H1 (cell line): ENCODE measurements at places on chromosomes 12 and 14. TPM values are rescaled to one million over a fixed set of nuclear protein-coding genes. Genes with fewer than 3 reads are reported as not detected.
A peak's percentile ranks its signal among the peaks of the same experiment; 100 is the strongest.

VEZT gene
- total RNA-seq = 51.1 and 56.1 TPM in 2 replicates

CRIP1 gene
- 1.2 and 2.4 TPM in 2 replicates for total RNA-seq

CD69 gene
- not detected in 2 replicates for total RNA-seq

- no peaks in the 10 kb centered on the region for H3K4me1 ChIP-seq
- no peaks in the 10 kb centered on the region for H3K27me3 ChIP-seq
- no peaks in the 10 kb centered on the region for H3K36me3 ChIP-seq
Observed at GRCh38 chr12:684416-684815, 21.2 kb upstream of the NINJ2 start.

DNA sequence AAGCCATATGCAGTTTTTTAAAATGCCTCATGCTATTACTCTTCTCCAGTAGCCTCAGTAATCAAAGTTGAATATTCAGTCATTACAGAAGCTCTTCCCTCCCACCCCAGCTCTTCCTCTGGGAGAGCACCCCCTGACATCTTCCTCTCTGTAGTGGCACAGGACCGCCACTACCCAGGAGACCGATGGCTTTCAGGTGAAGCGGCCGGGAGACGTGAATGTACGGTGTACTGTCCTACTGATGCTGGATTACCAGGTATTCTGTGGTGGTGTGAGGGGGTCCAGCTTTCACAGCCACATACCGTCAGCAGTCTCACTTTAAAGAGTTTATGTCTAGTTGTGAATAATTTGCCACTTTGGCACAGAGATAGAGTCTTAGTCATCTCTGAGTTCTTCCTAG is 4.6 kb downstream of the SMARCD1 start:
- H3K4me1 ChIP-seq = no peaks in the 10 kb centered on the region
- no peaks in the 10 kb centered on the region for H3K27me3 ChIP-seq
- no peak overlapping the region for H3K4me3 ChIP-seq

DNA sequence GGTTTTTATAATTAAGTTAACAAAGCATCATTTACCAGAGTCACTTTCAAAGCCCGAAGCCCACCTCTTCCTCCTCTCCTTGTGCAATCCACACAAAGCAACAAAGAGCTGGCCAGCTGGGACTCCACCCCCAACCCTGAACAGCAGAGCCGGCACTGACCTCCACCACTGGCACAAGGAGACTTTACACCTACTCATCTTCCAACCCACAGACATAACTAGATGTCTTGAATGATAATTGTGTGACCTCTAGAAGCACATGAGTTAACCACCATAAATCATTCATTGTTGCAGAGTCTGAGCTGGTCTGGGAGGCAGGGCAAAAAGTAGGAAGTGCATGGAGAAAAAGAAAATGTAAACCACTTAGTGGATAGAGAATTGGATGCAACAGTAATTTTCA is 72.2 kb downstream of the ST8SIA1 start:
- no peak overlapping the region for H3K27ac ChIP-seq
- DNase-seq = no peak
- no peaks in the 10 kb centered on the region for H3K36me3 ChIP-seq
- no peak overlapping the region for H3K4me3 ChIP-seq
- H3K4me1 ChIP-seq = no peaks in the 10 kb centered on the region

DNA sequence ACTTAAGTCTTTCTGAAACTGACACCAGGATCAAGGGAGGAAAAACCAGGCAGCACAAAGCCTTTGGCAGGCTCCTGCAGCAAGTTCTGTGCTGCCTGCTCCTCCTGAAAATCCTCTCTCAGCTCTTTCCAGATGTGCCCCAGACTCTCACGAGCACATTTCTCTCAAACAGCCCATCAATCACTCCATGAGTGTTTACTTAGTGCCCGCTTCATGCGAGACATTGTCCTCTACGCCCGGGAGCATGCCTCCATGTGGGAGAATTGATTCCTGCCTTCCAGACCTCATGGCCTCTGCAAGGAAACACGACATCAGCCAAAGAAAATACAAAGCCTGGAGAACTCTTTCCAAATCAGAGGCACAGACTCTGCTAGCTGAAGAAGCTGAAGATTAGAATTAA is 46.5 kb upstream of the TSPAN11 start:
- H3K27ac ChIP-seq = no peak overlapping the region
- no peaks in the 10 kb centered on the region for H3K36me3 ChIP-seq
- H3K4me1 ChIP-seq = no peaks in the 10 kb centered on the region
- no peak for DNase-seq

DNA sequence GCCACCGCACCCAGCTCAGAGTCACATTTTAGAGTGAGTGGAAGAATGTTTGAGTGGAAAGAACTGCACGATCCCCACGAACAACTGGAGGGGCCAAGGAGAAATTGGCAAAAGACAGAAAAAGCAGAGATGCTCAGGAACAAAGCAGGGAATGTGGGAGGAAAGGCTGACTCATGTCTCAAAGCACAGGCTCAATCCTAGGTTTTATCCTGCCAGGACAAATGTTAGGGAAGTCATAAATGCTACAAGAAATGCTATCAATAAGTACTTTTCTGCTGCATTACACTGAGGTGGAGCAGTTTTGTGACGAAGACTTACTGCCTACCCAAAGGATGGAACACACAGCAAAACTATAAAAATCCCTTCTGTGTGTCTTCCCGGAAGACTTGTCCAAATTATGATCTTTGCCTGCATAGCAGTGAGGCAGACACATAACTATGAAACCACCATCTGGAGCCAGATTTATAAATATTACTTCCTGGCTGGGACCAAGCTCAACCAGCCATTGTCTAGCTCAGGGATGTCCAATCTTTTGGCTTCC is 26.7 kb downstream of the NIN start:
- no peak for DNase-seq
- H3K27ac ChIP-seq = no peak overlapping the region
- H3K4me1 ChIP-seq = no peaks in the 10 kb centered on the region
- no peaks in the 10 kb centered on the region for H3K36me3 ChIP-seq
- no peak overlapping the region for H3K4me3 ChIP-seq
- no peaks in the 10 kb centered on the region for H3K27me3 ChIP-seq

DNA sequence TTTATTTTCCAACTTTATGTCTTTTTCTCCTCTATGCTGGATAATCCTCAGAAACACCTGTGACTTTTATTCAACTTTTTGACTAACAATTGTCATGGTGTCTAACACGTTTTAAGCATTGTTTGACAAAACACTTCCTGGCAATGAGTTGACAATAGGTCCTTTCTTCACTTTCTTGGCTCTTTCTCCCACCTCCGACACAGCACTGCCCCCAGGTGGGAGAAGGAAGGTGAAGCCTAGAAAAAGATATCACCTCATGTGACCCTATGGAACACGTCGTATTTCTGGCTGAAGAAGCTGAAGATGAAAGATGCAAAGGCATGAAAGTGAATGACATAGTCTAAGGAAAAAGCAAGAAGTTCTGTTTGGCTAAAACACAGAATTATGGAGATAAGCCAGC is 430.0 kb downstream of the ETNK1 start:
- H3K4me1 ChIP-seq = no peaks in the 10 kb centered on the region
- H3K4me3 ChIP-seq = no peak overlapping the region
- H3K27ac ChIP-seq = no peak overlapping the region
- H3K27me3 ChIP-seq = no peaks in the 10 kb centered on the region
- peak; percentile 71 for DNase-seq

GRCh38 chr12:111171345-111171744 is 197.6 kb downstream of the PHETA1 start:
- H3K4me1 ChIP-seq = no peaks in the 10 kb centered on the region
- no peak overlapping the region for H3K27ac ChIP-seq
- no peaks in the 10 kb centered on the region for H3K36me3 ChIP-seq
- H3K4me3 ChIP-seq = no peak overlapping the region

DNA sequence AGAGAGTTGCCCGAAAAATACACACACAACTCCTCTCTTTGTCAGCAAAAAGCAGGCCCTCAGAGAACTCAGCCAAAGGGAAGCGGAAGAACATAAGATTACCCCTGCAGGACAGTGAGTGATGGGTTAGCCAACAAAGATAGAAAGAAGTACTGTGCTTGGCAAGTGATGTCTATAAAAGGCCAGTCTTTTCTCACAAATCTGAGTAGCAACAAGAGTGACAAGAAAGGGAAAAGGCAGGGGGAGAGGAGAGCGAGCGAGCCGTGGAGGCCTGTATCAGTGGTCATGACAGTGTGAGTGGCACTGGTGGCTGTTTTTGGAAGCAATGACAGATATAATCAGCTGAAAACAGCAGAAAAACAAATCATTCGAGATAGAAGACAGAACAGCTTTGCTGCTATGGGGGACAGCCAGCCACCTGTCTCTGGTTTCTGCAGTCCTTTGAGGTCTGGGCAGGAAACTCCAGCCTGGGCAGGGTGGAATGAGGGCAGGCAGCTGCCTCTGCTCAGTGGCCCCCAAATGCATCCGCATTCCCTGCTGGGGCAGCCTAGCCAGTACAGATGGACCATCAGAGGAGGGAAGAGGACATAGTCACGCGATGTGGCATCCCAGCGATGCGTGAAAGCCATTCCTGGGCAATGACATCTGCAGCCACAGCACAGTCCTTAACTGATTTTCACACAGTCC is 74.7 kb downstream of the TRIM9 start:
- H3K4me3 ChIP-seq = no peak overlapping the region
- no peaks in the 10 kb centered on the region for H3K4me1 ChIP-seq
- DNase-seq = no peak
- no peak overlapping the region for H3K27ac ChIP-seq
- H3K27me3 ChIP-seq = no peaks in the 10 kb centered on the region

DNA sequence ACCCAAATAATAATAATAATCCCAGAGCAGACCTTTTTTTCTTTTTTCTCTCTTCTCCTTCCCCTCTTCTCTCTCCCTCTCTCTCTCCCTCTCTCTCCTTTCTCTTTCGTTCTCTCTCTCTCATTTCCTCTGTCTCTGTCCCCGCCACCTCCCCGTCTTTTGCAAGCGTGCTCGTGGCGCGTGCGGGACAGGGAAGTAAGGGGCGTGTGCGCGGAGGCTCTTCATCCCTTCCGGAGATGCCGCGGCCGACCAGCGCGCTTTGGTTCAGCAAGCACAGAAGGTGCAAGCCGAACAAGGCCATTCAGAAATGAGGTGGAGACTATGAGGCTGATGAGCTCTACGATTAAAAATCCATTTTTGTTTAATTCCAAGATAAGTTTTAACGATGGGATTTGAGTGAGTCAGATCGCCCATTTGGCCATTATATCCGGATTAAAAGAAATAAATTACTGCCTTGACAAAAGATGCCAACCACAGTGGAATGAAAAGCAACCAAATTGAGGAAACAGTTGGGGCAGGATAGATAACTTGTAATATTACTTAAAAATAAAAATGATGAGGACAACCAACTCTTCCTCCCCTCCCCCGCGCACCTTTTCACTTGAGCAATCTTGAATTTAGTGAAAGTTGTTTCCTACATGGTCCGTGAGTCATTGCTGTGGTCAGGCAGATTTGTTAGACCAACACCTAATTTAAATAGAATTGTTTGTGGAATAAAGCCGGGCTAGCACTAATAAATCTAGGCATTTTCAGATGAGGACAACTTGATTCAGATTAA is 1.2 kb upstream of the AMIGO2 start:
- H3K27me3 ChIP-seq = peaks cover 19% of the 10 kb centered on the region
- H3K36me3 ChIP-seq = no peaks in the 10 kb centered on the region
- no peak for DNase-seq
- no peak overlapping the region for H3K27ac ChIP-seq

GRCh38 chr14:61284001-61284400 is 2.9 kb upstream of the TMEM30B start:
- no peak for DNase-seq
- no peak overlapping the region for H3K4me3 ChIP-seq
- H3K4me1 ChIP-seq = no peaks in the 10 kb centered on the region; the same call in 1 of the 2 replicates
- H3K36me3 ChIP-seq = no peaks in the 10 kb centered on the region

DNA sequence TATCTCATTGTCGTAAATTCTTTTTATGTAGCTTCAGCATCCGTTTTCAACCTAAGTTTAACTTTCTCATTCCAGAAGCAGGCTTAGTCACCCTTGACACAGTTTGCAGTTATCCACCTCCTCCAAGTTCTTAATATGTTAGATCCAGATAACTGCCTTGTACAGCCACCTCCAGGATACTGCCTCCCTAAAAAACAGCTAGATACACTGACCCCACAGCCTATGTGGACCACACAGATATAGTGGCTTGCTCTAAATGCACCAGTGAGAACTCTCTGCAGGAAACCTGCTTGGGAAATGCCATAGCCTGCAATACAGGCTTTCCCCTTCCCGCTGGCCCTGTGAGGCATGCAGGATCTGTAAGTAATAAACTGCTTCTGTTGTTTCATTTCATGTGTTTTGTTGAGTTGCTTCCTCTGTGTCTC is 11.1 kb upstream of the RTL1 start:
- no peaks in the 10 kb centered on the region for H3K36me3 ChIP-seq
- no peaks in the 10 kb centered on the region for H3K27me3 ChIP-seq
- no peaks in the 10 kb centered on the region for H3K4me1 ChIP-seq
- H3K27ac ChIP-seq = no peak overlapping the region
- no peak for DNase-seq
- H3K4me3 ChIP-seq = no peak overlapping the region

DNA sequence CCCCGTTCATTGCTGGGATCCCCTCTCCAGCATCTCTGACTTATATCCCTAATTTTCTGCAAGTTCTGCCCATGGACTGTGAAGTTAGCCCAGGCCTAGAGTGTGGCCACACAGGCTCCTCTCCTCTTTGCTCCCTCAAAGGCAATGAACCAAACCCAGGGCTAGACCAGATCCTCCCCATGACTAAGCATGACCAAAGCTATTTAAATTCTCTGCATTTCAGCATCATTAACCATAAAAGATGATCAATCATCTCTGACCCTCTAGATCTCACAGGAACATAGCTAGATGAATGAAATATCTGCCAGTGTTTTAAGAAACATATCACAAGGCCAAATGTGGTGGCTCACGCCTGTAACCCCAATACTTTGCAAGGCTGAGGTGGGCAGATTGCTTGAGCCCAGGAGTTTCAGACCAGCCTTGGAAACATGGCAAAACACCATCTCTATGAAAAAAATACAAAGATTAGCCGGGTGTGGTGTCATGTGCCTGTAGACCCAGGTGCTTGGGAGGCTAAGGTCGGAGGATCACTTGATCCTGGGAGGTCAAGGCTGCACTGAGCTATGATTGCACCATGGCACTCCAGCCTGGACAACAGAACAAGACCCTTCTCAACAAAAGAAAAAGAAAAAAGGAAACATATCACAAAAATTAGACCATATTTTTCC is 2.2 kb upstream of the KRT3 start:
- no peaks in the 10 kb centered on the region for H3K36me3 ChIP-seq
- no peaks in the 10 kb centered on the region for H3K27me3 ChIP-seq
- 0 out of 2 replicates have a peak, but pooled peaks cover 4% of the 10 kb centered on the region for H3K4me1 ChIP-seq
- H3K27ac ChIP-seq = no peak overlapping the region
- no peak overlapping the region for H3K4me3 ChIP-seq
- DNase-seq = no peak

DNA sequence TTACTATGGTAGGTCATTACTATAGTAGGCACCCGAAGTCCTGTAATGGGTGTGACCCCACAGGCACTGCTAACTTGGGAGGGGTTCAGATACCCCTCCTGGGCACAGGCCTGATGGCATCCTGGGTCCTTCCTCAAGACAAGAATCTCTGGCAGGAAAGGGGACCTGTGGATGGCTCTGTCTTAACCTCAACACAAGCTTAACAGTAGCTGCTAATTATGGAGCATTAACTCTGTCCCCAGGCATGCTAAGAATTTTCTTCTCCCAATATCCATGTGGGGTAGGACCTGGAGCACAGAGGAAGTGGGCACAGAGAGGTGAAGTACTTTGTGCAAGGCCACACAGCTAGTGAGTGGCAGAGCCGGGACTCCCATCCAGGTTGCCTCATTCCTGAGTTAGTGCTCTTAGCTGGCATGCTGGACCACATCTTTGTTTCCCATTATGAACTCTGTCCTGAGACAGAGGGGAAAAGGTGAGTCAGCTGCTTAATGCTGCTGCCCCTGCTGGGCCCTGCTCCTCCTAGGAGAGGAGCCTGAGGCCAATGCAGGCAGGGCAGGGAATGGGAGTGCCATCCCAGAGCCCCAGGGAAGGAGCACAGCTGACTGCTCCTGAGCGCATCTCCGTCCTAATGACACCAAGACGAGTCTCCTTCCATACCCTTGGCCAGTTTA is 32.1 kb downstream of the GALNT16 start:
- H3K4me3 ChIP-seq = no peak overlapping the region
- no peaks in the 10 kb centered on the region for H3K4me1 ChIP-seq
- no peaks in the 10 kb centered on the region for H3K36me3 ChIP-seq
- H3K27ac ChIP-seq = no peak overlapping the region
